ENCODE measurements at places on chromosomes 6 and 20.
A peak's percentile ranks its signal among the peaks of the same experiment; 100 is the strongest.

DNA sequence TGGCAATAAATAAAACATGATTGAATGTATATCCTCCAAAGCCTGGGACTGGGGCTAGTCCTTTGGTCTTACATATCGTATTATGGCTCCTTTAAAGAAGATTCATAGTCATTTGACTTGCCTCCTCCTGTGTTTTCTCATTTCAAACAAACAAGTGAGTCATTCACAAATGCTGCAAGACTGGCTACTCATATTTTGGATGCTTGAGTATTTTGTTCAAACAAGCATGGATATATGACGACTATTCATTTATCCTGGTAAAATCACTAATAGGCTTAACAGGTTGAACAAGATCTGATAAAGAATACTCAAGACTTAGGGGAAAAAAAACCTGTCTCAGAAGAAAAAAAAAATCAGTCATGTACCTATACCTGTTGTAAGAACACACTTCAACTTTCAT, 111.1 kb upstream of the CCDC28A start:
- no peak for DNase-seq

DNA sequence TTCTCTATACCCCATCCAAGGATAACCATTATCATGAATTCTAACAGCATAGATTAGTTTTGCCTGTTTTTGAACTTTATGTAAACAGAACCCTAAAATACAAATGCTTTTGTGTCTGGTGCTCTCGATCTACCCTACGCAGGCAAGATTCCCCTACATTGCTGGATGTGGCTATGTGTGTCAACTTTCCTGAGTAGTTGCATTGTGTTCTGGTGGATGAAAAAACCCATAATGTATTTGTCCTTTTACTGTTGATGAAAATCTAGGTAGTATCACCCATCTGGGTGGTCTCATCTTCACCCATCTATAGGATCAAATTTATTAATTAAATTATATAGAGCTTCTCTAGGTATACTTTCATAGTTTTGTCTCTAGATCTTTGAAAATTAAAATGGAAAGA, 211.7 kb downstream of the ANKRD60 start:
- no peak for DNase-seq

DNA sequence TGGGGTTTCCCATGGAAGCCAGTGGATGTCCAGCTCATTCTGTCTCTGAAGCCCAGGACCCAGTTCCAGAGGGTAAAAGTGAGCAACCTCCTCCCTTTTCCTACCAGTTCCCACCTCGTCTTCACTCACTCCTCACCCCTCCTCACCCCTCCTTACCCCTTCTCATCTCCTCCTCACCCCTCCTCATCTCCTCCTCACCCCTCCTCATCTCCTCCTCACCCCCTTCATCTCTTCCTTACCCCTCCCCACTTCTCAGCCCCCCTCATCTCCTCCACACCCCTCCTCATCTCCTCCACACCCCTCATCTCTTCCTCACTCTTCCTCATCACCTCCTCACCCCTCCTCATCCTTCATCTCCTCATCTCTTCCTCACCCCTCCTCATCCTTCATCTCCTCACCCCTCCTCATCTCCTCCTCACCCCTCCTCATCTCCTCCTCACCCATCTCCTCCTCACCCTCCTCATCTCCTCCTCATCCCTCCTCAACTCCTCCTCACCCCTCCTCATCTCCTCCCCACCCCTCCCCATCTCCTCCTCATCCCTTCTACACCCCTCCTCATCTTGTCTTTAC, 246.1 kb downstream of the MYLK4 start:
- DNase-seq = no peak

DNA sequence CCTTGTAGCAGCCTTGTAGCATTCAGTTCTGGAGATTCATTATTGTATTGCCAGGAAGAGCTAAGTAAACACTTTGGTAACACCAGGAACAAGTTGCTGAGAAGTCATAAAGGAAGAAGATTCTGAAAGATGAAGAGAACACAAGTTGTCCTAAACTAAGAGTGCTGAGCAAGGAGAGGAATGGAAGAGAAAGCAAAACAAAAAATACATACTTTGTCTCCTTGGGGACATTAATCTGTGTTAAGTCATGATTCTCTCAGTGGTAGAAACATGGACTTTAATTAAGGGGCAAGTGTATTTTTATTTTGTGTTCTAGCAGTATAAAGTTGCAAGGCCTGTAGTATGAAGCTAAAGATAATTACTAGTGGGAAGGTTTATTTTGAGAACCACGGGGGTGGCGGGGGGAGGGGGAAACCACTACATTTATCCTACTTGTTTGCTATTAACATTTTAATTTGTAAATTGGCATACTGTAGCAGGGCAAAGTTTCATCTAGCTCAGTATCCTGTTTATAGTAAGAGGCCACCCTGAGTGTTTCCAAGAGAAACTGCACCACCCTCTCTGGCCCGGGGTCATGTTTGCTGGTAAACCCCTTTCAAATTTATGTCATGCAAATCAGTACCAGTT, 463.0 kb downstream of the CDKAL1 start:
- no peak for DNase-seq

DNA sequence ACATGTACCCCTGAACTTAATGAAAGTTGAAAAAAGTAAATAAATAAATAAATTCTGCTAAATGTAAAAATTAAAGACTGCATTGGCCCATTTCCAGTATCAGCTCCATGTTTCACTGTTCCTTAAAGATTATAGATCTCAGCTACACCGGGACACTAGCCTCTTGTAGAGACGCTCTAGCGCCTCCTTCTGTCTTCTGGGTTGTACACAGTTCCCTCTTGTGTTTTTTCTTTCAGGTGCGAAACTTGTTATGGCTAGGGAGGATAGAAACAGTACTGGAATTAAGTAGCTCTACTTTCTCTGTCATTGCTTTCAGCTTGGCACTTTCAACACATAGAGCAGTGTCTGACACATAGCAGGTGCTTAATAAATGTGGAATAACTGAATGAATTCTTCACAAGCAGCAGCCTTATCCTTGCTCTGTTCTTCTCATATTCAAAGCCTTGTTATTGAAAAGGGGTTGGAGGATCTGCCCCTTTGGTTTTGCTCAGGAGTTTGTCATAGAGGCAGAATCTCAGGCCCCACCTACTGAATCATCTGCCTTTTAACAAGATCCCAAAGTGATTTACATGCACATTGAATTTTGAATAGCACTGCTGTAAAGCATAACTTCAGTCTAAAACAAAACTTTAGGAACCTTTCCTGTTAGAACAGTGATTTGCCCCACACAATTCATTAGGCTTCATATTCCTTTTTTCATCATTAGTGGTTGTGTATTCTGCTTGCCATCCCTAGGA, 92.3 kb downstream of the FIG4 start:
- no peak for DNase-seq

GRCh38 chr20:33993576-33994221, at the start of gene RALY:
Gene RALY, plus strand, starts transcription at chr20:33993911. Its CDS starts 78,164 bp downstream, at chr20:34072075.
- DNase-seq = peak; percentile 96

DNA sequence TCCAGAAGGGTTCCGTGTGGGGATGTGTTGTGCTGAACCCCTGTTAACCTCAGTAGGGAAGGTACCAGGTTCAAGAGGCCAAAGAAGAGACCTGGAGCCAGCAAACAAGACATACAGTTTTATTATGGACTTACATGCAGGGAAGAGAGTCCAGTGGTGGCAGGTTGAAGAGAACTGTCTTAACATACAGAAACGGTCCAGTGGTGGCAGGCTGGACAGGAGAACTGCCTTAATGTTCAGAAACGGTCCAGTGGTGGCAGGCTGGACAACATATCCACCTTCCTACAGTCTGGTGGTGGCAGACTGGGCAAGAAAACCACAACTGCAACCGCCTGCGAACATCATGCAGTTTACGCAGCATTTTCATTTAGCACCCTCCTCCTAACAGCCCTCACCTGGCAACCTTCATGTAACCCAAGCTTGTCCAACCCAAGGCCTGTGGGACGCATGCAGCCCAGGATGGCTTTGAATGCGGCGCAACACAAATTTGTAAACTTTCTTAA, 75.9 kb downstream of the PHACTR3 start:
- no peak for DNase-seq

- no peak for DNase-seq
These were observed 13.7 kb upstream of the PANK2 start for GRCh38 chr20:3875378-3875974.

- no peak for DNase-seq
These were observed 1.2 kb upstream of the UFL1 start for GRCh38 chr6:96520171-96521115.

GRCh38 chr6:118881440-118882313, 12.3 kb upstream of the ASF1A start:
- no peak for DNase-seq

GRCh38 chr20:62502496-62503095, 26.8 kb upstream of the GATA5 start:
- no peak for DNase-seq

- DNase-seq = no peak
These were observed 9.7 kb upstream of the MMS22L start for GRCh38 chr6:97292671-97293070.

DNA sequence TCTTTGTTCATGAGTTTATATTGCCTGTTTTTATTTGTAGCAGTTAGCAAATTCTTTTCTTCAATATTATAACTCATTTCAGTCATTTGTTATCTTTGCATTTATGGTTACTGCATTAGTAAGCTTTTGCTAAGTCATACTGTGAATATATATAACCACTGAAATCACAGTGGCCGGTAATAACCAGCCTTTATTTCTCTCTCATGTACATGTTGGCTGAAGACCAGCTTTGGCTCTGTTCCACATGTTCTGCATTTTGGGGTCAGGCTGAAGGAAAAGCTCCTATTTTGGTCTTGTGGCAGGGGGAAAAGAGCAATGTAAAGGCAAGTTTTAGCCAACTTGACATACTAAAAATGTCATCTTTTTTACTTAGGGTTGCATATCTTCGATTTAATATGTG, 276.3 kb downstream of the BCKDHB start:
- DNase-seq = no peak

- DNase-seq = no peak
These were observed 125.0 kb upstream of the HDGFL1 start for GRCh38 chr6:22444330-22444729.

DNA sequence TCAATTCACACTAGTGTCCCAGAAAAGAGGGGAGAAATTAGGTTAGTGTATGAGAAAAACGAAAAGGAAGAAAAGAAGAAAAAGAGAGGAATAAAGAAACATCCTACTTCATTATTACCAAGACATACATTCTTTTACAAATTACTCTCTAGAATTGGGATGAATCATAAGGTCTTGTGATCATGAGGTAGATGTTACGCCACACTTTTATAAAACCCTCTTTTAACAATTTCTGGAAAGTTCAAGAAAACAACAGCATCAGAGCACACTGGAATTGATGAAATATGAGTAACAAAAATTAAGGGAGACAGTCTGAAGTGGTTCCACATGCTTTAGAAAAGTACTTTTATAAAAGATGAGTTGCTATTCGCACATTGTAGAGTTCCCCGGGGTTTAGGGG, 32.6 kb upstream of the NRSN1 start:
- DNase-seq = no peak

- peak; percentile 60 for DNase-seq
These were observed at the start of gene UNC5CL for GRCh38 chr6:41039060-41039998. Gene UNC5CL, minus strand, starts transcription at chr6:41039221. Its CDS starts 4,147 bp downstream, at chr6:41035074.

DNA sequence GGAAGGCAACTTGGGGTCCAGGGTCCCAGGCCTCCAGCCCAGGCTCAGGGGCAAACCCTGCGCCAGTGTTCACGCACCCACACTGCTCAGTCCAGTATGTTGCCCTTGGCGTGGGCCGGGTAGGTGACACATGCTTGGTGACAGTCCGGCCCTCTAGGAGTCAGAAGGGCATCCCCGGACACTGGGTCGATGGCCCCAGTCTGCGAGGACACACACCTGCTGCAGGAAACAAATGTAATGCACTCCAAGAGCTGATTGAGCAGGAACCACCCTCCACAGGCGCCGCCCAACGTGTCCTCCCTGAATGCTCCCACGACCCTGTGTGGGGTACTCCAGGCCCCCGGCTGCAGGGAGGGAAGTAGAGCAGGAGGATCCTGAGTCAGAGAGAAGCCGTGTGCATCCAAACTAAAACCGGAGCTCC, 160.7 kb downstream of the DLL1 start:
- DNase-seq = no peak

- no peak for DNase-seq
These were observed 107.9 kb downstream of the EPM2A start for GRCh38 chr6:145627451-145627850.

GRCh38 chr6:160378882-160379281, 30.7 kb downstream of the SLC22A3 start:
- no peak for DNase-seq

DNA sequence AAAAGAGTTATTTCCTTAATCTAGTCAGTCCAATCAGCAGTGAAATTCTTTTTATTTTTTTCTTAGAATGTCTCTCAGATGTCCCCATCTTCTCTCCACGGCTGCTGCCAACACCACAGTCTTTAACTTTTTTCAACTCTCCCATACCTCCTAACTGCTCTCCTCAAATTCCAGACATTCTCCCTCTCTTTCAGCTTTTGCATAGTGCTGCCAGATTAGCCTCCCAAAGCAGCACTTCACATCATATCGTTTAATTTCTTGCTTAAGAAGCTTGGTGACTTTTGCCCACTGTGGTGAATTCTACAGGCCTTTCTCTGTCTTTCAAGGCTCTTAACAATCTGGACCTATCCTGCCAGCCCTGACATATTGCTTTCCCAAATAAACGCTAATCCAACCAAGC, 233.4 kb downstream of the UST start:
- DNase-seq = no peak

- no peak for DNase-seq
These were observed 18.1 kb upstream of the CEBPB start for GRCh38 chr20:50172347-50173013.

GRCh38 chr20:19832875-19833274, 74.8 kb downstream of the RIN2 start:
- no peak for DNase-seq

DNA sequence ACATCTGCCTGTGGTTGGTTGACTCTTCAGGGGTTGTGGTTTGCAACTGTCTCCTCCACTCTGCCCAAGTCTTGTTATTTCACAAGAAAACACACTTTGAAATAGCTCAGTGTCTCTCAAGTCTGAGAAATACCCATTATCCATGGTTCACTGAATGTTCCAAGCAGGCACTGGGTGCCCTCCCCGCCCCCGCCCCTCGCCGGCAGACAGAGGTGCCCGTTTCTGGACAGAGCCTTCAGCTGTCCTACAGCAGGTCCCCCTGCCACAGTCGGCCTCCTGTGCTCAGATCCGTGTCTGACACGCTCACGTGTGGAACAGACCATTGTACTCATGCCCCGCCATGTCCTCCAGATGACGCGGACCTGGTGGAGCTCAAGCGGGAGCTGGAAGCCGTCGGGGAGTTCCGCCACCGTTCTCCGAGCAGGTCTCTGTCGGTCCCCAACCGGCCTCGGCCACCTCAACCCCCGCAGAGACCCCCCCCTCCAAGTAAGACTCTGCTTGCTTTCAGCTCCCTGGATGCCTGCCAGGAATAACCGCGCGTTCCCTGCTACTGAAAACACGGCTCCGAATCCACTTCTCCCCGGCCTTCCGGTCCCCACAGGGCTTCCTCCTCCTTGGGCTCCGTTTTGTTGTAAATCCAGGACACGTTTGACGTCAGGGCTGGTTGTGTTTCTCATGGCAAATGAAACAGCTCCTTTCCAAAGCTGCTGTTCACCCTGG, 81.4 kb downstream of the SERAC1 start:
- DNase-seq = no peak

- DNase-seq = no peak
These were observed 50.2 kb downstream of the ARID1B start for GRCh38 chr6:156827382-156827781.

All from activated naive CD4-positive, alpha-beta T cell treated with anti-CD3 and anti-CD28 coated beads, Interleukin-2, amount 50 U/mL, for 16 hours (primary cell).